ENCODE measurements at places on chromosomes 11 and 22. TPM values are rescaled to one million over a fixed set of nuclear protein-coding genes. Genes with fewer than 3 reads are reported as not detected.
A peak's percentile ranks its signal among the peaks of the same experiment; 100 is the strongest.

- ATAC-seq = no peak
These were observed 46.2 kb downstream of the TP53I11 start for GRCh38 chr11:44904261-44905020.

Gene SLC6A5
- not detected for total RNA-seq

Gene LYVE1
- total RNA-seq = not detected

- no peak for ATAC-seq
These were observed 82.8 kb downstream of the DENND5A start for GRCh38 chr11:9182180-9182871.

DNA sequence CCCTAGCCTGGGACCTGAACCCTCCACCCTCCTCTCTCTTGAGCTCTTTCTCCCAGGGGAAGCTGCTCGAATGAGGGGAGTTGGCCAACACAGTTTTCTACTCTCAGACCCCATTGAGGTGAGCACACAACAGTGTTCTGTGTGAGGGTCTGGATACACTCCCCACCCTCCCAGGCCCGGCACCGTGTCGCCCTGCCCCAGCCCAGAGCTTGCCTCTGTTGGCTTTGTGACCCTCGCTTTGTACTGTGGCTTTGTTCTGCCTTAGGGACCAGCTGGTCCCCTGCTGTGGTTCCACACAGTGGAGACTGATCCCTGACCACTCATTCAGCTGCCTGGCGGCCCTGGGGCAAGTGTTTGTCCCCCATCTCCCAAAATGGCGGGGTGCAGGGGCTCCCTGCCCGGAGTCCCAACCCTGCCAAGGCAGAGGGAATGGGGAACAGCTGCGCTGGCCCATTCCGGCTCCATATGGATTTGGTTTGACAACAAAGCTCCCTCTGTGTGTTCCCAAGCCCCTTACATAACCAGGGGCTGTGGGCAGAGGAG is 8.3 kb downstream of the ST3GAL4 start:
- ATAC-seq = no peak

DNA sequence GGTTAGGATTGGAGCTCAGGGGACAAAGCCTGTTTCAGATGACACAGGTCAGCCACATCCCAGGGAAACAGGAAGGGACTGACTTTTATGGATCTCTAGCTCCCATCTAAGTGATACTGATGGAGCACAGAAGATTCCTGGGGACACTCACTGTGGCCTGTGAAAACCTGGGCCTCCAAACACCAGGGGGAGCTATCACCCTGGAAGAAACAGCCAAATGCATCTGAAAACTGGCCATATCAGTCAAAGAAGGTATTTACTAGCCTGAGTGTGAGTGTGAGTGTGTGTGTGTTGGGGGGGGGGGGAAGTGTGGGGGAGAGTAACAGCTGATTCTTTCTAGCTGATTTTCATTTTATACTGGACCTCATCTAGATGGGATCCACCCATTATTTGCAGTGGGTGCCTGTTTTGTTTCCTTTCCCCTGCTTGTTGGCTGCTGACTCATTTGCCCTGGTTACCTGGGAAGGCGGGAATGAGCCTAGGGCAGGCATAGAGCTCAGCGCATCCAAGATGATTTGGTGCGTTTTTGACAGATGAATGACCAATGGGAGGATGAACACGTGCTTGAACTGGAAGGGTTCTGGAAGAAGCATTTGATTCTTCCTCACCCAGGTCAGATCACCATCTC is 284.0 kb downstream of the KIRREL3 start:
- ATAC-seq = no peak

DNA sequence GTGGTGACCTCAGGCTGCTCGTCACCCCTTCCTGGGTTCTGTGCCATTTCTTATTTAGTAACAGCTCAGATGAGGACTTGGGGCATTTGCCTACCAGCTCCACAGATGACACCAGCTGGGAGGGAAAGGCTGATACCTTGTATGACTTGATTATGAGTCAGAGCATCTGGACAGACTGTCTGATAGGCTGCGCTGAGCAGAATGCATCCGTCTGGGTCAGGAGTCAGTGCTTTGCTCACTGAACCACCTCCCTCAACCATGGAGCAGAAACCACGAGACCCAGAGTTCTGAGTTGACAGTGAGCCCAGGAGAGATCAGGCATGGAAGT is 6.8 kb downstream of the ST14 start:
- peak; percentile 87 for ATAC-seq

- no peak for ATAC-seq
These were observed 152.8 kb downstream of the NCAM1 start for GRCh38 chr11:113113801-113114704.

DNA sequence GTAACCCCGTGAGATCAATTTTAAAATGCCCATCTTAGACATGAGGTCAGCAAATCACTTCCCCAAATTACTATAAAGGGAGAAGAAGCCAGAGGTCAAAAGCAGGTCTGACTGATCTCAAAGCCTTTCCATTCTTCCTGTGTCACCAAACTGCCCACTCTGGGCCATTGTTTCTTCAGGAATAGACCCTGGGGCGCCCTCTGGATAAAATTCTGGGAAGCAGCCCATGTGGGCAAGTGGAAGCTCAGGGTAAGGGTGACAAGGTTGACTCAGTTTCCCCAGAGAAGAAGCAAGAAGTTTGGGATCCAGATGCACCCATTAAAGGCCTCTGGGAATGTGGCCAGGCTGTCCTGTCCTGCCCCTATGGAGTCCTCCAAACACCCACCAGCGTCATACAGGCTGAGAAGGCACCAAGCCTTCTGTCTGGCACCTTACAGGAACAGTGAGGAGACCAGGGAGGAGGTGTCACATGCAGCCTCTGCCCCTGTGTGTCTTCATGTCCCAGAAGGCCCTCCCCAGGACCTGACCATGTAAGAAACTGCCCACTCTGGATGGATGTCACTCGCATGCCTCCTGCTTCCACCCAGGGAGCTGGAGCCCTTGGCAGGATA is 50.1 kb downstream of the CHST1 start:
- no peak for ATAC-seq

DNA sequence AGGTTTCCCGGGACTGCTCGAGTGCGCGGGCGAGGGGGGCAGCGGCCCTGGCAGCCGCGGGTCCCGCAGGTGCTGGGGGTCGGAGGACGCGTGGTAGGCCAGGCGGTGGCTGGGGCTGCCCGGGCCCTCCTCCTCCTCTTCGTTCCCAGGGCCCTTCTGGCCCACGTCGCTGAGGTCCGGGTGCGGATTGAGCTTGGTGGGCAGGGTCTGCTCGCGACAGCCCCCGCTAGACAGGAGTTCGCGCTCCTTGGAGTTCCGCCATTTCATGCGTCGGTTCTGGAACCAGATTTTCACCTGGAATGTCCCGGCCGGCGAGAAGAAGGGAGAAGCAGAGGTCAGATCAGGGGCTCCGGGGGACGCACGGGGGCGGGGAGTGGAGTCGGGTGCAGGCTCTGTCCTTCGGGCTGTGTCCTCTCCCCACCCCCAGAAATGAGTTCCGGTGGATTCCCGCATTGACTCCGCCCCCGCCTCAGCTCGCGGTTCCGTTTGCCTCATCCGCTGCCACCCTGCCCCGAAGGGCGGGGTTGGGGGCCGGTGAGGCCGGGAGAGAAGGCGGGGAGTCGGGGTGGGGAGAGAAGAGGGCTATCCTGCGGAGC is 3.9 kb downstream of the DBX1 start:
- peak; percentile 75 for ATAC-seq

Gene MMP27
- not detected for total RNA-seq

Gene MRGPRF
- not detected for total RNA-seq

Gene DRD4
- total RNA-seq = 0.48 TPM

Gene BACE1-AS
- total RNA-seq = 3.5 TPM

GRCh38 chr11:116603728-116604323 is 169.0 kb downstream of the BUD13 start:
- ATAC-seq = no peak

DNA sequence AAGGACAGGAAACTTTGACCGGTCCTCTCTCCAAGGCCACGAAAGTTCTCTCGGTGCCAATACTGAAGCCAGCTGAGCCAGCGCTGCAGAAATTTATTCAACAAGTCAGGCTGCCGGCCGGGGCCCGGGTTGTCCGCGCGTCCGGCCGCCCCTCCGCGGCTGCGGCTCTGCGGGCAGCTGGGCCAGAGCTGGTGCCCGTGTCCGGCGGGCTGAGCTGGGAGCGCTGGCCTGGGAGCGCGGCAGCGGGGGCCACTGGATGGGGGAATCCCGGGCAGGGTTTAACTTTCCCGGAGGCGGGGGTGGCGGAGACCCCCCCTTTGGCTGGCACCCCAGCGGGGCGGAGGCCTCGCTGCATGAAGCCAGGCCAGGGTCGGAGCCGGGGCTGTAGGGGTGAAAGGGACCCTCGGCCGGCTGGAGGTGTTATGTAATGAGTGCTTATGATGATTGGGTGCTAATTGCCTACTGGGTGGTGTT is 12.3 kb upstream of the CACNA1I start:
- ATAC-seq = no peak

Gene DBX1
- not detected for total RNA-seq

DNA sequence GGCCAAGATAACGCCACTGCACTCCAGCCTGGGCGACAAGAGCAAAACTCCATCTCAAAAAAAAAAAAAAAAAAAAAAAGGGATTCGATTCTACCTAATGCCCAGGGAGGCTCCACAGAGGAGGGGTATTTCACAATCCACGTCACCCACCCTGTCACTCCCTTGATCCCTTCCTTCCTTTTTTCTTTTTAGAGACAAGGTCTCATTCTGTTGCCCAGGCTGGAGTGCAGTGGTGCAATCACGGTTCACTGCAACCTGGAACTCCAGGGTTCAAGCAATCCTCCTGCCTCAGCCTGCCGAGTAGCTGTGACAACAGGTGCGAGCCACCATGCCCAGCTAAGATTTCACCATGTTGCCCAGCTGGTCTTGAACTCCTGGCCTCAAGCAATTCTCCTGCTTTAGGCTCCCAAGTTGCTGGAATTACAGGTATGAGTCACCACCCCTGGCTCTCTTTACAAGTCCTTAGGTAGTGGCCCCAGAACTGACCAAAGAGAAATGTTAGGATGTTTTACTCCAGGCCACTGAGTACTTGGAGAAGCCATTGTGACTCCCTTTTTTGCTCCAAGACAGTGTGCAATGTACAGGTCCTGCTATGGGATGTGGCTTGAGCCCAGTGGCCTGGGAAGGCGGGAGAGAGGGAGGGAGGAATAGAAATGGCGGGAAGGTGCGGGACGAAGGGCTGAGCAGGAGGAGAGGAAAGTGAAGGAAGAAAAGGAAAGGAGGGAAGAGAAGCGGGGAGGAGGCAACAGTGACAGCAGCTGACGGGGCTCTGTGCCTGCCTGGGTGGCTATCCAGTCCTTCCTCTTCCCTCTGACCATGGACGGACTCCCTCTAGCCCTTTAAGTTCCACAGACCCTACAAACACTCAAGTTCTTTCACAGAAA is 11.8 kb upstream of the FXYD2 start:
- ATAC-seq = no peak

DNA sequence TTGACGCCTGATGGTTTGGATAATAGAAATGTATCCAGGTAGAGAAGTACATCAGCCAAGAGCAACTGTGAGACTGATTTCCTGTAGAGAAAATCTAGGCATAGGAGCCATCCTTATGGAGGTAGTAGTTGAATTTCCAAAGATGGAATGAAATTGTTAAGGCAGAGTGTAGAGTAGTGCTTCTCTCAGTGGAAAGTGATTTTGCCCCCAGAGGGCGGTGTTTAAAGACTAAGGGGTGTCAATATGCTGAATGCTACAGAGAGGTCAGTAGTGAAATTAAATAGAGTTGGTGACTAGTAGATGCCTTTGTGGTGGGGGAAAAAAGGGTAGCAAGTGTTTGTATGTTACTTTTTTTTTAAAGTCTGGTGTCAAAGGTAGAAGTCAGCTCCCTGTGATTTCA is 54.5 kb downstream of the TRIM44 start:
- no peak for ATAC-seq

All from activated T-helper 17 cell treated with anti-CD3 and anti-CD28 coated beads, Interleukin-2, amount 50 U/mL, for 72 hours (primary cell).